H54 (cell line): ENCODE measurements at places on chromosomes 4 and X.

GRCh38 chrX:97057349-97057909, 173.7 kb downstream of the RPA4 start:
- DNase-seq: no peak

- DNase-seq: no peak
Measured at GRCh38 chr4:170400361-170400760, 310.6 kb upstream of the AADAT start.

DNA sequence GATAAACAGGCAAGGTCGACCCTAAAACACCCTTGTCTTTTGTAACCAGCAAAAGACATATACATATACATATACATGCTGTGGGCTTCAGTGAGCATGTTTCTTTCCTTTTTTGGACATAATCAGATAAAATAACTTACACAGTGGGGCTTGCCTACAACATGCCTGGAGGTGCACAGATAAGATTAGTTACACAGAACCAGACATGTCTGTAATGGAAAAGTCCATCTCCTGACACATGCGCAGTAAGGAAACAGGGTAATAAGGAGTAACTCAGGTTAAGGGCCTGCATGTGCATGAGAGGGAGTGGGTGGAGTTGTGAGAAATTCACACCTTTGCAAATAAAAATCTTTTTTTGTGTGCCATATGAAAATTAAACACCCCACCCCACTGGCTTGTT, 3.4 kb downstream of the UGT2A1 start:
- no peak for DNase-seq

- DNase-seq: no peak
Measured at GRCh38 chrX:108316456-108316855, 121.8 kb downstream of the COL4A6 start.

GRCh38 chr4:52915730-52916300, 53.7 kb downstream of the RASL11B start:
- no peak for DNase-seq

DNA sequence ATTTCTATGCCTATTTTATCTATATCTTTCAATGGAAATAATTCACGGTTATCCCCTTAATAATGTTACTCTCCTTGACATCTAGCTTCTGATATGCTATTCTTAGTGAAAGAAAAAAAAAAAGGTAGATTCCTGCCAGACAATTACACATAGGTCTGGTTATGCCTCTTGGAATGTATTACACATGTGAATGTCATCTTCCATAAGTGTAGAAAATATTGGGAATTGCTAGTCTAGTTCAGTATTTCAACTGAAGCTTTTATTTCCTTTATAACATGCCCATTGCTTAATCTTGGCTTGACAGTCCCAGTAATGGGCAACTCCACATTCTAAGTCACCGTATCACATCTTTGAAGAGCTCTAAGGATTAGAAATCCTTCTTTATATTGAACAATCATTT, 25.4 kb upstream of the PPP1R2C start:
- no peak for DNase-seq

DNA sequence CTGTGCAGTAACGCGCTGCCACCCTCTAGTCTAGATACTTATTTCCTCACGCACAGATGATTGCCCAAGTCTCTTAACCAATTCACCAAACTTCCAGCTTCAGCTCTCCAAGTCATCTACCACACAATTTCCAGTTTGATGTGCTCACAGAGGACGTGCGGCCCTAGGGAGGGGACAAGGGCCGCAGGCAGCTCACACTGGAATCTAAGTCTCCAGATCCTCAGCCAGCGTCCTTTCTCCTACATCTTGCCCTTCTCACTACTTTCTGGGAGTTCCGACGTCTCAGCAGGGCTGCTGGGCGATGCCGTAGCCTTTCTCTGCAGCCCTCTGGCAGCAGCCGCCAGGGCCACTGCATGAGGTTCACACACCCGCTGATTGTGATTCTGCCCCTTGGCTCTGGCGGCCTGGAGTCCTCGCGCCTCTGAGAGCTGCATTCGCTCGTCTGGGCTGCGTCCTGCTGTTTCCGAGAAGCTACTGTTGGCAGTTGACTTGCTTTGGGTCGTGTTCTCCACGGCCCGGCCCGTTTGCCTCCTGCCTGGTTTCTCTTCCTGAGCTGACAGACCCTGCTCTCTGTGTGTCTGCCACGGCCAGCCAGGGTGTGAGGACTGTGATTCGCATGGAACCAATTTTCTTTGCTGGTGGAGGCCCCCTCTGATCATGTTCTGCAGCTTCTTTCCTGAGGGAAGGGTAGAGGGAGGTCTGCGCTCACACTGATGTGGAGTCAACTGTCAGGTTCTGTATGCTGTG, 14.1 kb upstream of the TMEM131L start:
- DNase-seq: no peak
